ENCODE measurements at places on chromosomes 11 and 22. TPM values are rescaled to one million over a fixed set of nuclear protein-coding genes. Genes with fewer than 3 reads are reported as not detected.
A peak's percentile ranks its signal among the peaks of the same experiment; 100 is the strongest.

The CD3D gene
- polyA plus RNA-seq: 7.1 TPM

The OR52N4 gene
- polyA plus RNA-seq: not detected

The PANX2 gene
- polyA plus RNA-seq: not detected

The MIF gene
- 544 TPM for polyA plus RNA-seq

GRCh38 chr11:57482782-57483561 lies 22.6 kb downstream of the RTN4RL2 start:
- DNase-seq: peak; percentile 72
- H3K4me1 ChIP-seq: no peaks in the 10 kb centered on the region
- H3K27me3 ChIP-seq: peaks cover 31% of the 10 kb centered on the region

- no peaks in the 10 kb centered on the region for H3K4me1 ChIP-seq
- H3K4me3 ChIP-seq: no peak overlapping the region
These were observed 20.6 kb downstream of the BCO2 start for GRCh38 chr11:112195951-112196351.

GRCh38 chr22:23888615-23889401 lies 5.4 kb upstream of the MIF start:
- no peaks in the 10 kb centered on the region for H3K4me1 ChIP-seq
- H3K4me3 ChIP-seq: no peak overlapping the region
- H3K36me3 ChIP-seq: no peaks in the 10 kb centered on the region
- no peak for DNase-seq
- H3K27ac ChIP-seq: no peak overlapping the region

- peak; percentile 37 for DNase-seq
- H3K27me3 ChIP-seq: no peaks in the 10 kb centered on the region
- H3K4me1 ChIP-seq: peaks cover 10% of the 10 kb centered on the region
- peaks cover 3% of the 10 kb centered on the region for H3K36me3 ChIP-seq
- H3K4me3 ChIP-seq: peak overlapping the region; percentile 96
- peak overlapping the region; percentile 84 for H3K27ac ChIP-seq
These were observed 1.6 kb downstream of the CD59 start for GRCh38 chr11:33734441-33735270.
